ENCODE measurements at places on chromosomes 1 and 21. TPM values are rescaled to one million over a fixed set of nuclear protein-coding genes. Genes with fewer than 3 reads are reported as not detected.
A peak's percentile ranks its signal among the peaks of the same experiment; 100 is the strongest.

GRCh38 chr21:40706806-40707655 lies 139.9 kb downstream of the DSCAM start:
- DNase-seq: peak; percentile 58

Gene MTFR1L
- total RNA-seq: 41.4 TPM

Gene LRRC38
- not detected for total RNA-seq

DNA sequence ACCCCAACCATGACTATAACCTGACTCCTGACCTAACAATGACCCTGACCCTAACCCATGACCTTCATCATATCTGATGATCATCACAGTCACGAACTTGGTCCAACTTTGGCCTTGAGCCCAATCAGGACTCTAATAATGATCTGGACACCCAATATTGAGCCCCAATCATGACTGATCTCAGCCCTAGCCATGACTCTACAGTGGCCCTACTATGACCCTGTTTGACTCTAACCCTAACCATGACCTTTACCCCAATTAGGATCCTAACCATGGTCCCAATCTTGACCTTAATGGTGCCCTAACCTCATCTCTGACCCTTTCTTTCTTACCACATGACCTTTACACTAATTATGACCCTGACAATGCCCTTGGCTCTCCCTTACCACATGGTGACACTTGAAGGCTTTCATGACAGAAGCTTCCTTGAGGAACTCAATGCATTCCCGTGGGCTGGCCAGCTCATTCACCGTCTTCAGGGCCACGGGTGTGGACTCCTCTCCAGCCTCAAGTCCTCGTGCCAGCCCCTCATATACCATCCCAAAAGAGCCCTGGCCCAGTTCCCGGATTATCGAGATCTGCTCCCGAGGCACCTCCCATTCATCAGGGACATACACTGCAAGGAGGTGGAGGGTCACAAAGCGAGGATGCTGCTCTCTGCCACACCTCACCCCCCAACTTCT lies 16.2 kb downstream of the INSRR start:
- no peak for DNase-seq

DNA sequence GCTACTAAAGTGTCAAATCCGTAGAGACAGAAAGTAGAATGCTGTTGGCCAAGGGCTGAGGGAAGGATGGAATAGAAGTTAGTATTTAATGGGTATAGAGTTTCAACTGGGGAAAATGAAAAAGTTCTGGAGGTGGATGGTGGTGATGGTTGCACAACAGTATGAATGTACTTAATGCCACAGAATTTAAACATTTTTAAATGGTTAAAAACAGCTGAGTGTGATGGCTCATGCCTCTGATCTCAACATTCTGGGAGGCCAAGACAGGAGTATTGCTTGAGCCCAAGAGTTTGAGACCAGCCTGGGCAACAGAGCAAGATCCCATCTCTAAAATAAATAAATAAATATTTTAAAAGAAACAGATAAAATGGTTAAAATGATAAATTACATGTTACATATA lies 44.5 kb downstream of the PIK3R3 start:
- DNase-seq: no peak

Gene DDR2
- 17.0 TPM for total RNA-seq

Gene TRIM67
- not detected for total RNA-seq

DNA sequence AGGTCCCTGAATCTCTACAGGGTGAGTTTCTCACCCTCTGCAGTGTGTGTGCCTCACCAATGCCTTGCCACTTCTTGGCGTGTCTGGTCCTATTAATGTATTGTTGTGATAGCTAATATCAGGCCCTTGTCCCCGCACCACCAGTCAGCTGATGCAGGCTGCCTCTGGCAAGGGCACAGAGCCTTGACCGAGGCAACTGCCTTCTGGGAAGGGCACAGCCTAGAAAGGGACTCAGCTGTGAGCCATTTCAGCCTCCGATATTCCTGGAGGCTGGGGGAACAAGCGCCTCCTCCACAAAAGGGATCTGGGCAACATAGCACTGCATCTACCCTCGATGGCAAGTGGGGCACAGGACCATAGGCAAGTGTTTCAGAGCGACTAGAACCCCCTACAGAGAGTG lies 27.0 kb downstream of the IL10RB start:
- DNase-seq: no peak

Gene CCDC181
- total RNA-seq: not detected

DNA sequence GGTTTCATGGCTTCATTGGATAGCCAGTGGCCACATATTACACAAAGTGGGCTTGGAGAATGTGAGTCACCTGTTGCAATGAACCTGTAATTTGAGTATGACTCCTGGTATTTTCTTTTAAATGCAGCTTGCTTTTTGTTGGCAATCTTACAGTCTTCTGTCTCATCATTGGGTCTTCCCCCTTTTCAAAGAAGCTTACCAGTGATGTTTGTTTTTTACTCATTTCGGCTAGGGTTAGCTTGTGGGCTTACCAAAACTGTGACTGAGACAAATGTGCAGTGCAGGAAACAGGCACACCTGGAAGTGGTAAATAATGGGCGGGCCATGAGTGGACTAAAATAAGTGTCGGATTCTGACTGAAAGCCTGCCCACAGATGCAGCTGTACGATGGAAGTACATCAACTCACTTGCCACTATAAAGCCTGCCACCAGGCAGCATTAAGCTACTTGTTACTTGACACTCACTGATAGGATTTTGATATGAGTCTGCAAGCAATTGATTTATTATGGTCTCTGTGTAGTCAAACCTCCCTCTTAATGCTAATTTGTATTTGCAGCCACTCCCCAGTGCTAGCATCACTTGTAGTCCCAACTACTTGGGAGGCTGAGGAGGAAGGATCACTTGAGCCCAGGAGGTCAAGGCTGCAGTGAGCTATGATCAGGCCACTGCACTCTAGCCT lies 4.2 kb downstream of the HHAT start:
- peak; percentile 86 for DNase-seq

Gene ACOT7
- 67.2 TPM for total RNA-seq

GRCh38 chr1:90359994-90360393 lies 357.1 kb downstream of the BARHL2 start:
- no peak for DNase-seq

Gene SOX13
- total RNA-seq: 22.0 TPM

DNA sequence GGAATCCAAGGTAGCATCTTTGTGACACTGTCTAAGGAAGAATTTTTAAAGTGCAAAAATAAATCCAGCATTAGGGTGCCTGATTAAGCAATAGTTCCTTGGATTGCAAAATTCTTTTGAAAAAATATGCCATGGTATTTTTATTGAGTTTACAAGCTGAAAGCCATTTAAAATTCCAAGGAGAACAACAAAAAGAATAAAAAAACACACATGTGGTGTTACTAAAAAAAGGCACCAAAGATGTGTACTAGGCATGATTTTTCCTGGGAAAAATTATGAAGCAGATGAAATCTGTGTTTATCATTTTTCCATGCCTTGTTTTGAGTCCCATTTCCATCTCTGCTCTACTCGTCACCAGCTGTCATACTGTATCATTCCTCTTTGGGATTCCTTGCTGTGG lies 157.0 kb upstream of the ZNHIT6 start:
- DNase-seq: no peak

DNA sequence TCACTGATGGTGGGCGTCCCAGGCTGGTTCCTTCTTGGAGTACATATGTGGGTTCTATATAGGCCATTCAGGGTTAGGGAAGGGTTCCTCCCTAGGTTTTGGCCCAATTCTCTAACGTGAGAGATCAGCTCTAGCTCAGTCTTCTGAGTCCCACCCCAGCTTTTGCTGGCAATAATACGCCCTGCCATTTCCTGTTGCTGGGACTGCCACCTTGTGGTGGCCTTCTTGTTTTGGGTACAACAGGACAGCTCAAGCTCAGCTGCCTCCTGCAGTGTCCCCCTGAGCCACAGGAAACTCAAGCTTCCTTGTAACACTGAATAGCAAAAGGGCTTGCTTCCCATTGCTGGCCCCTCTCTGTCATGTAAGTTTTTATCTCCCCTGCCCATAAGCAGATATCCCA lies 77.8 kb downstream of the BACH1 start:
- DNase-seq: no peak

GRCh38 chr1:77412069-77412819 lies 130.4 kb downstream of the AK5 start:
- DNase-seq: peak; percentile 63

Gene ADAMTSL4
- 98.0 TPM for total RNA-seq

DNA sequence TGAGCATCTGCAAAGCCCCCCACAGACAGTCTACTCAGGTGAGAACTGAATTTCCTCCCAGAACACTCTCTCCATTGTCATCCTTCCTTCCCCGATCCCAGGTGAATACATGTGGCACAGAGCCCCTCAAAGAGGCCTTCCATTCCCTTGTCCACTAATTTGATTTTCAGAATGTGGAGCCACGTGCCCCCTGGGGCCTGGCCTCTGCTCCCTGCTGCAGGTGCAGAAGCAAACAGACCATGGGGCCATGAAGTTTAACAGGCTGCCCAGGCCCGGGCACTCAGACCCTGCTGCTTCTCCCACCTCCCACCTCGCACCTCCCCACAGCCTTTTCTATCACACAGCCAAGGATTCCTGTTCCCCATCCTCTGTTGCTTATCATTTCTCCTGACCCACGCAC lies 243.8 kb upstream of the RAB4A start:
- DNase-seq: no peak

Gene RGS1
- total RNA-seq: not detected

Gene GSTM5
- not detected for total RNA-seq

Gene PLPPR4
- not detected for total RNA-seq

DNA sequence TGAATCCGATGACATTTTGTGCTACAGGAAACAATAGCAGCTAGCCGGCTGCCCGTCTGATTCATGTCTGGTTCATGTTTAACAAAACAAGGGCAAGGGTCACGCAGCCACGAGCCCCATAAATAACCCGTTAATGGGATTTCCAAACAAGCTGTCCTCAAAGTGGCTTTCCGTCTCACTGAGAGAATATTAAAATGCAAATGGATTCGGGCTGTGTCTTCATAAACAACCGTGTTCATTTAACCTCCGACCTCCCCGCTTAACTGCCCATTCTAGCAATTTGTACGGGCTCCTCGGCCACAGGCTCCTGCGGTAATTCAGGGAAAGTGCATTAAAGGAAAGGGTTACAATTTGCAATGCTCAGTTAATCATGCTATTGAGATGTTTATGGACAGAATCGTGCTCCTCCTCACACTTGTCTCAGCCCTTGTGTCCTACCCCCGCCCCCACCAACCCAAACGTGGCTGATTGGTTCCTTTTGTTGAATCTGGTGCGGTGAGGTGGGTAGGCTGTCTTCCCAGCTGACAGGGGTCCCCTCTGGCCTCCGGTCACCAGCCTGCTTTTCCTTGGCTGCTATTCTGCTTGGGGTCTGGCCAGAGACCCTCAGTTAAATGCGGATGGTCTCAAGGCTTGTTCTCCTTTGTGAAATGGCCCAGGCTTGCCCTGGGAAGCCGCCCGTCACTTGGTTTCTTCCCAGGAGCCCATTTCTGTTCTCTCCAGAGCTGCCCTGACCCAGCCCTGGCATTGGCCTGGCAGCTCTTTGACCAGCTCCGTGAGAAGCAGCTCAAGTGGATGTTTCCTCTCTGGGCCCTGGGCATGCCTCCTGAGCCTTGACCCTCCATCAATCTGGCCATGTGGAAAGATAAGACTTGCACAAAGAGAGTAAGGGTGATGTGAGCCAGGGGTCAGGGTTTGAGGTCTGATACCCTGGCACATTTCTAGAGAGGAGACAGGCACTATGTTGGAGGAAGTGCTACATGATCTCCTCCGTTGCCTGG lies 200.7 kb upstream of the POU3F1 start:
- DNase-seq: no peak

DNA sequence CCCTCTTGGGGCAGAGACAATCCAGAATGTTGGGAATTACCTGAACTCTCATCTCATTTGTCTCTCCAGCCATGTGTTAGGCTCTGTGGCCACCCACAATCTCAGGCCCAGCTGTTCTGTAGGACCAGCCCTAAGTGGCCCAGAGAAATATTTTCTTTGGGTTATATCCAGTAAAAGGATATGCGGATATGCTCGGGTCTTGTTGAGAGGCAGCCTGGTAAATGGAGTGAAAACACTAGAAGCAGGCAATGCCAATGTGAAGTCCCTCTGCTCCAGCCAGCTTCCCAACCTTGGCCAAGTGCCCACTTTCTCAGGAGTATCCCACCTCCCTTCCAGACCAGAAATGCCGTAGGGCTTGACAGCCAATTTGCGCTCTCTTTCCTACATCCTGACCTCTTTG lies 192.2 kb downstream of the ST6GALNAC3 start:
- no peak for DNase-seq

DNA sequence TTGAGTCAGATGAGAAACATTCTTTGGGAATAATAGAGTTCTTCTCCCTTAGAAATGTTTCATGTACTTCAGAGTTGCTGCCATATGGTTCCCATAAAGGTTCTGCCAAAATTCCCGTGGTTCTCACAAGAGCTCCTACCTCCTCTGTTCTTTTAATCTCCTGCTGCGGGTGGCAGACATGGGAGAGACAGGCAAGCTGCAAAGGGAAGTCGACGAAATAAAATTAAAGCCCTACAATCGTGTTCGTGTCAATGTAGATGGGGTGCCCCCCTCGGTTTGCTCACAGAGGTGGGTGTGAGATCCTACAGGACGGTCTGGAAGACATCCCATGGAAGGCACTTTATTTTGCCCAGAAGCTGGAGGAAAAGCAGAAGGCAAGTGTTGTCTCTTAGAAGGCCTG lies 276.0 kb downstream of the RWDD3 start:
- DNase-seq: no peak

Gene AQP10
- total RNA-seq: not detected

Gene RHBDL2
- 7.5 TPM for total RNA-seq

Gene OR10Z1
- not detected for total RNA-seq

GRCh38 chr21:42850866-42851391 lies 28.4 kb downstream of the WDR4 start:
- DNase-seq: no peak

- DNase-seq: no peak
Measured at GRCh38 chr1:207949571-207950195, 38.8 kb upstream of the CD34 start.

- DNase-seq: peak; percentile 33
Measured at GRCh38 chr1:156656806-156657740, 15.2 kb downstream of the BCAN start.

Gene CD247
- total RNA-seq: not detected

Gene PAPPA2
- 13.0 TPM for total RNA-seq

Gene PER3
- total RNA-seq: 6.4 TPM

All from mammary epithelial cell (primary cell).